ENCODE measurements at places on chromosomes 1 and 21. TPM values are rescaled to one million over a fixed set of nuclear protein-coding genes. Genes with fewer than 3 reads are reported as not detected.

Gene LCE1F
- not detected for total RNA-seq

Gene NTMT2
- not detected for total RNA-seq

Gene CDC14A
- total RNA-seq: 6.4 TPM

GRCh38 chr1:40997096-40997495 is 17.6 kb downstream of the CTPS1 start:
- H3K27me3 ChIP-seq: no peaks in the 10 kb centered on the region
- no peak overlapping the region for H3K27ac ChIP-seq
- H3K36me3 ChIP-seq: peaks cover 59% of the 10 kb centered on the region
- H3K4me3 ChIP-seq: no peak overlapping the region
- H3K4me1 ChIP-seq: peaks cover 3% of the 10 kb centered on the region
- no peak for DNase-seq

- H3K27me3 ChIP-seq: no peaks in the 10 kb centered on the region
- H3K4me3 ChIP-seq: no peak overlapping the region
- H3K36me3 ChIP-seq: peaks cover 36% of the 10 kb centered on the region
- DNase-seq: no peak
- H3K27ac ChIP-seq: no peak overlapping the region
Measured at GRCh38 chr1:222663431-222663934, 45.6 kb downstream of the MIA3 start.

DNA sequence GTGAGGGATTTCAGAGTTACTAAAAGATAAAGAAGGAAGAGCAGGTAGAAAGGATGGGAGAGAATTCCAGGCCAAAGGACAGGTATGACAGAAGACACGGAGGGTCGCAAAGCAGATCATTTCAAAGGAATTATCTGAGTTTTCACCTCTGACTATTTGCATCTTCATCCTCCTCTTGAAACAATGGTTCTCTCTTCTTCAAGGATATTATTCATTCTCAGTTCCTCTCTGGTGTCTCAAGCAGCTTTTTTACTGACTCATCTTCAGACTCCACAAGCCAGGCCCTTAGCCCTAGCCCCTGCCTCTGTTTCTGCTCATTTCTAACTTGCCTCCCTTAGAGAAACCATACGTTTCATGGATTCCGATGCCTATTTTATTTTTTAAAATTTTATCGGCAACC is 15.0 kb downstream of the DDX59 start:
- H3K27ac ChIP-seq: no peak overlapping the region
- no peaks in the 10 kb centered on the region for H3K36me3 ChIP-seq
- DNase-seq: no peak
- no peak overlapping the region for H3K4me3 ChIP-seq
- H3K4me1 ChIP-seq: peaks cover 9% of the 10 kb centered on the region

GRCh38 chr1:180732866-180733265 is 101.0 kb downstream of the XPR1 start:
- no peaks in the 10 kb centered on the region for H3K36me3 ChIP-seq
- H3K27me3 ChIP-seq: no peaks in the 10 kb centered on the region
- DNase-seq: no peak
- no peaks in the 10 kb centered on the region for H3K4me1 ChIP-seq

DNA sequence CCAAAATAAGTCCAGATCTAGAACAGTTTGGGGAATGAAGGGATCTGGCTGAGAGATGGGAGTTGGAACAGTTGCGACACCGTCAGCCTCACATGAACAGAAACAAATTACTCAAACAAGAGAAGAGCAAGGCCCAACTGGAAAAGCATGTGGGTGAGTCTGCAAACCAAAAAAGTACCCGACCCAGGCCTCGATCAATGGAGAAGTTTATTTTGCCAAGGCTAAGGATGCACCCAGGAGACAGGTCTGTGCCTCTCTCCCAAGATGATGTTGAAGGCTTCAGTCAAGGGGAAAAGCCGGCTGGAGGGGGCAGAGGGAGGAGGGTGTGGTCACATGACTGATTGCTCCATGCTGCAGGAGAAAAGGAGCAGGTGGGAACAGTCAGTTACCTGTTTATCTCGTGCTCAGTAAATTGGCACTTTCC is 42.3 kb downstream of the KRTAP10-1 start:
- no peak for DNase-seq
- no peaks in the 10 kb centered on the region for H3K4me1 ChIP-seq
- H3K36me3 ChIP-seq: no peaks in the 10 kb centered on the region
- no peak overlapping the region for H3K27ac ChIP-seq

GRCh38 chr1:8002921-8003320 is 23.2 kb downstream of the ERRFI1 start:
- peaks cover 47% of the 10 kb centered on the region for H3K36me3 ChIP-seq
- H3K4me1 ChIP-seq: peaks cover 28% of the 10 kb centered on the region
- DNase-seq: no peak
- no peaks in the 10 kb centered on the region for H3K27me3 ChIP-seq

DNA sequence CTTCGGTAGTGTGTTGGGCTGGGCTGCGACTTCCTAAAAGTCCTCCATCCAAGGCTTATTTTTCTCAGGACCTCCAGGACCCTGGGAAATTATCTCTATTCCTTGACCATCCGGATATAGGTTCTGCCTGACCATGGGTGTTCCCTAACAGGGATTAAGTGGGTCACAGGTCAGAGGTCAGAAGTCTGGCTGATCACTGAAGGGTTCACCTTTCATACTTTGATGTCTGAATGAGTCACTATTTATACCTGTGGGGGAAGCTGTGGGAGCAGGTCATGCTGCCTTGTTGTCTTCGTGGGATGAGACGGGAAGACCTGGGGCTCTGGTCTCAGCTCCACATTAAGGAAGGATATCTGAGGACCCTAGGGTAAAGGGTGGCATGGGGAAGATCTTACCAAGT is 65.0 kb upstream of the ETV3 start:
- no peaks in the 10 kb centered on the region for H3K36me3 ChIP-seq
- peaks cover 9% of the 10 kb centered on the region for H3K4me1 ChIP-seq
- no peak overlapping the region for H3K4me3 ChIP-seq
- no peak overlapping the region for H3K27ac ChIP-seq
- no peak for DNase-seq

DNA sequence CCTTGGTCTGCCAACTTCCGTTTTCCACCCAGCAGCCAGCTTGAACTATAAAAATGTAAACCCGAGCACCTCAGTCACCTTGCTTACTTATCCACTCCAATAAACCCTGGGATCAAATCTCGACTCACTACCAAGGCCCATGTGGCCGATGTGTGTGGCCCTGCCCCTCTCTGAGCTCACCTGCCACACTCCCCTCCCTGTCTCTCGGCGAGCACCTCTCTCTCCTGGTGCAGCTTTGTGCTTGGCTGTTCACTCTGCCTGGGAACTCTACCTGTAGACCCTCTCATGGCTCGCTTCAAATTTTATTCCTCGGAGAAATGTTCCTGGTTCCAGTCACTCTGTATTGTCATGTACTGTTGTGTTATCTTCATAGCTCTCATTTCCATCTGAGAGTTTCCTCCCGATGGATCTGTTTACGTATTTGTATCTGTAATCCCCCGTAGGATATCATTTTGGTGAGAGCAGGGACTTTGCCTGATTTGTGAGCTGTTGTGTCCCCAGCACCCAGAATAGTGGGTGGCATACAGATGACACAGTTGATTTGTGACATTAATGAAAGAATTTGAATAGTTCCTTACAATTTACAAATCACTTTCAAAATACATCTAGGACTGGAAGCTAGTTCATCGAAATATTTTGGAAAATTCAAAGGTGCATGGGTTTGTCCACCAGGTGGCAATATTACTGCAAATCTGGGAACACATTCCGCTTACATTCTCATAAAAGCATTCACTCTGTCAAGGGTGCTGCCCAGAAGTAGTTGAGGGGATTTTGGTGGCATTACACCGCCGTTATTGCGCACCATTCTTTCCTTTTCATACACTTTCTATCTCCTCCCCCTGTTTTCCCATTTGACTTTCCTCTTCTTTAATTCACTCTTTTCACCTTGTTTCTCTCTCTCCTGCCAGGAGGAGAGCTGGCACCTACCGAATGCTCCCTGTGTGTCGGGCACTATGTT is 95.3 kb downstream of the ABCA4 start:
- peak overlapping the region; percentile 32 for H3K4me3 ChIP-seq
- peaks cover 10% of the 10 kb centered on the region for H3K27me3 ChIP-seq
- H3K36me3 ChIP-seq: no peaks in the 10 kb centered on the region
- DNase-seq: peak; percentile 54

DNA sequence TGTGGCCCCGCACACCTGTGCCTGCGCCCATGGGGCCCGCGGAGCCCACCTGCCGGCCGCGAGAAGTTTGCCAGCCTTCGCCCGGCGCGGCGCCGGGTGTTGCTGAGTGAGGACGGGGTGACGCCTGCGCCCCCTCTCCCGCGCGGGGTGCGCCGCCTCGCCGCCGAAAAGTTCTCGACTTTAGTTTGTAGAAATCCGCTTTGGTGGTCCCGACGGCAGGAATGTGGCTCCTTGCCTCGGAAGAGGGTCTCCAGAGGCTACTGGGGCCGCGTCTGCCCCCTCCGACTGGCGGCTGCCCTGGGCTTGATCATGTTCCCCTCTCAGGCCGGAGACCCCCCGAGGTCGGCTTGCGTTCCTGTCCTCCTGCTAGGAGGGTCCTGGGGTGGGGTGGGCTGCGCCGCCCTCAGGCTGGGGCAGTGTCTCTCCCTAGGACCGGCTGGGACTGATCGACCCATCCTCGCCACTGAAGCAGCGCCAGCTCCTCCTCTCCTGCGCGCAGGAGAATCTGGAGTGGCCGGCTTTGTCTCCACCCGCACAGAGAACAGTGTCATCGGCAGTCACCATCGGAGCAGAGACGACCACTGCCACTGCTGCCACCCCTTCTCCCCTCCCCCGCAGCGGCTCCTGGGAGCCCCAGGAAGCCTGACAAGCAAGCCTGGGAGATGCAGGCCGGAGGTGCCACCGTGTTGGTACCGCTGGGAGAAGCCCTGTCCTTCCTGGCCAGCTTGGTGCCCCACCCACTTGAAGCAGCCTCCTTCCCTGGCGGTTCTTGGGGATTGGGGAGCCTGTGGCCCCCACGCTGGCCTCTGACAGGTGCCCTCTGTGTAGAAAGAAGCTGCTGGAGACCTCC is 553 bp upstream of the SLC30A2 start:
- no peaks in the 10 kb centered on the region for H3K36me3 ChIP-seq
- H3K4me1 ChIP-seq: no peaks in the 10 kb centered on the region
- DNase-seq: no peak
- H3K27me3 ChIP-seq: peaks cover 56% of the 10 kb centered on the region
- H3K27ac ChIP-seq: no peak overlapping the region

- H3K36me3 ChIP-seq: peaks cover 17% of the 10 kb centered on the region
- H3K27ac ChIP-seq: no peak overlapping the region
- H3K4me1 ChIP-seq: peaks cover 22% of the 10 kb centered on the region
- H3K27me3 ChIP-seq: peaks cover 94% of the 10 kb centered on the region
- no peak for DNase-seq
Measured at GRCh38 chr1:180235502-180236239, 5.6 kb downstream of the LHX4 start.
